BJ (cell line): ENCODE measurements at places on chromosomes 11 and 22. TPM values are rescaled to one million over a fixed set of nuclear protein-coding genes. Genes with fewer than 3 reads are reported as not detected.

GRCh38 chr11:117619661-117620060 is 177.4 kb downstream of the DSCAML1 start:
- no peak for DNase-seq

LRRC10B gene
- 0.02 TPM in 1 of 2 replicates, not detected in the other for polyA plus RNA-seq

DNA sequence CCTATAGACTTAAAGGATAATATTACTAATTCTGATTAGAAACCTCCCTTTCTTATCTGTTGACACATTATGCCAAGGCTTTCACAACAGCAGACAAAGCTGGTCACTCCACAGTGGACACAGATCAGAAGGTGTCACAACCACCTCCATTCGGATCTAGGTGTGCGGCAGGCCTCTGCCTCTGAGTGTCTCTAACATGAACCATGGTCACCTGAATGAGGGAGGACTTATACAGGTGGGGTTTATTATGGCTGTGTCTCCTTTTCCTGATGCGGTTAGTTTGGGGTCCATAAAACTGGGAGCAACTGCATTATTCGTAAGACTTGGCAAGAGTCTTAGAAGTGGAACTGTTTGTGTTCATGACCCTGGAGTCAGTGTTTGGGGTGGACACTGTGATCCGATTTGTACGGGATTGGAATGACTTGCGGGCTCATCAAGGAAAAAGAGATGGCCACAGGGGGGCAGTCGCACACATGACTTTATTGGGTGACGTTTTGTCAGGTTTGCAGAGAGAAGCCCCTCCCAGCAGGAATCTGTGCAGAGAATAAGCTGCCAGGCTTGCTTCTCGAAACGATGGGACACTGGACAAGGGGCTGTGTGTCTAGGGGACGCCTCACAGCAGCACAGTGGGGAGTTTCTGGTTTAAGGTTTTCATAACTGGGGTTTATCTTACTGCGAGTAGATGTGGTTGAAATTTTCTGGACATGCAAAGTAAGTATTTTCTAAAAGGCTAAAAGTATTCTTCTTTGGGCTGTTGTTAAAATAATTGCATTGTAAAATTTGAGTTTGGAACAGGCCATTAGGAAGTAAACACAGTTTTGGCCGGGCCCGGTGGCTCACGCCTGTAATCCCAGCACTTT is 90.6 kb downstream of the GAB4 start:
- no peak for DNase-seq

PI4KA gene
- 23.7 and 34.2 TPM in 2 replicates for polyA plus RNA-seq

MUC6 gene
- polyA plus RNA-seq: not detected in 2 replicates

CLDN5 gene
- polyA plus RNA-seq: 0.05 TPM in 1 of 2 replicates, not detected in the other

TOP3B gene
- 8.0 and 12.8 TPM in 2 replicates for polyA plus RNA-seq

GRCh38 chr11:118979434-118979833 is 7.9 kb downstream of the FOXR1 start:
- DNase-seq: no peak

DNA sequence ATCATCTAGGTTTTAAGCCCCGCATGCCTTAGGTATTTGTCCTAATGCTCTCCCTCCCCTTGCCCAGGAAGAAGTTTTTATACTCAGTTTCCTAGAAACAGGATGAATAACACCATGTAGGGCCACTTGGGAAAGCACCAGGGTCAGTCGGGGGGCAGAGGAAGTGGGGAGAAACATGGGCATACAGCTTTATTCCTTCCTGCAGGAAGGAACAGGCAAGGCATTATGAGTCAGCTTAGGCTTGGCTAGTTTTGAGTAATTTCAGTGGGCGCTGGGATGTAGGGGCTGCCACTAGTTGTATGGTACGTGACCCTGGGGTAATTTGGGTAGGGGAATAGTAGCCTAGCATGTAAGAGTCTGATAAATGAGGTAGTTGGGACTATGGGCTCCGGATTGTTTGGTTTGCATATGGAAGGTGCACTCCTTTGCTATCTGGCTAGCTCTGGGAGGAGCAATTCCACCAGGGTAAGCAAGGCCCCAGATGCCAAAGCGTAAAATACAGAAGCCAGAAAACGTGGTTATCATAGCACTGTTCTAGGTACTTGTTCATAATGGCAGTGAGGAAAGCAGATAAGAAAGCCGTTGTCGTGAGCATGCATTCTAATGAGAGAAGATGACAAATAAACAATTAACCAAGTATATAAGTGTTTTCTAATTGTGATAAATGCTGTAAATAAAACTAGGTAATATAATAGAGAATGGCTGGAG is 24.8 kb downstream of the ACER3 start:
- DNase-seq: no peak

DNA sequence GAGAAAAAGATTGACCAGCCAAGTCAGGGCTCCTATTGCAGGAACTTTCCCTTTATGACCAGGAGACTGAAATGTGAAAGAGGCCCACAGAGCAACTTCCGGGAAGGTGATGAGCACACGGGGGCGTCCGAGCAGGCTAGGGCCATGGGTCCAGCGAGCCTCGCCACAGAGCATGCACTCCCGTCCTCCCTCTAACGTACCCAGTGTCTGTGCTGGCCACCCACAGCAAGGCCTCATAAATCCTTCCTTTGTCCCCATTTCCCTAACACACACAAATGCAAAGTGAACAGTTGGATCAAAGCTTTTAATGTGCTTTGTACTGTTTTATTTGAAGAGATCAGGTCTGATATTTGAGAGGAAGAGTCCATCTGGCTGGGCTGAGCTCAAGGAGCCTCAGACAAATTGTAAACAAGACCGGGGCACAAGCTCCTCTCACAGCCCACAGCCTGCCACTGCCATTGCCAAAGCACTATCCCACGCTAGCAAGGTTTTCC is 44.3 kb downstream of the BLID start:
- no peak for DNase-seq

- no peak for DNase-seq
These were observed 19.0 kb upstream of the LMO1 start for GRCh38 chr11:8282631-8283030.

STX5 gene
- 61.5 and 76.6 TPM in 2 replicates for polyA plus RNA-seq

- no peak for DNase-seq
These were observed 150.8 kb upstream of the C11orf58 start for GRCh38 chr11:16587670-16588069.

DNA sequence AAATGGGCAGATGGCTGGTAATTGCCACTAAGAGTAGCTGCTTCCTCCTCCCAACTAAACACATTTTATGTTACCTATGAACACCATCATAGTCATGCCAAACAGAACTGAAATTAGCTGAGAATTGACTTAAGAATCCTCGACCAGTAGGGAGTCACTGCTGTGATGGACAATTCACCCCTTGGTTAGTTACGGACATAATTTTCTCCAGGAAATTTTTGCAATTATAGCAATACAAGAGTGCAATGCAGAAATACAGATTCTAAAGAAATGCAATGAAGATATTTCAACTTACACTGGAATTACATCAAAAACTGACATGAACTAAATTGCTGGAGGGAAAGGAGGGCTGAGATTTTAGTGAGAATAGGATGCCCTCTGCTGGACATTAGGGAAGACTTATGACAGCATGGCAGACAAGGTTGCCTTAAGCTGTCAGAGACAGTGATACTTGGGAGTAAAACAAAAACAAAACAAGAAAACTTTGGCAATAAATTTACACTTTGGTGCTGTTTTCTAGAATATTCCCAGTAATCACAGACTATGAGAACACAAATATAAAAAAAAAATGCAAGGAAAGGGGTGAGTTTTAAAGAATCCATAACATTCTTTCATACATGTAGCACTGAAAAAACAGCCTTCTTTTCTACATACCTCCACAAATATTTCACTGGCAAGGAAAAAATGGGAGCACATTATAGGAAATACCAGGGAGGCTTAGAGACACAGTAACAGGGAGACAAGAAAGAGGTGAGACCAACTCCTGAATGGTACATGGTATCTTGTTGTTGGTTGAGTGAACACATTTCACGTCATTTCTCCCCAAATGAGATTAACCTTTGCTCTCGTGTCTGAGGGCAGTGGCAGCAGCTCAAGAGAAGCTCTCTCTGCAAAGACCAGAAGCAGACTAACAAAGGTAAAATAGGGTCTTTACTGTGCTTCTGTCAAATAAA is 11.2 kb upstream of the PPP2R1B start:
- DNase-seq: no peak

DNA sequence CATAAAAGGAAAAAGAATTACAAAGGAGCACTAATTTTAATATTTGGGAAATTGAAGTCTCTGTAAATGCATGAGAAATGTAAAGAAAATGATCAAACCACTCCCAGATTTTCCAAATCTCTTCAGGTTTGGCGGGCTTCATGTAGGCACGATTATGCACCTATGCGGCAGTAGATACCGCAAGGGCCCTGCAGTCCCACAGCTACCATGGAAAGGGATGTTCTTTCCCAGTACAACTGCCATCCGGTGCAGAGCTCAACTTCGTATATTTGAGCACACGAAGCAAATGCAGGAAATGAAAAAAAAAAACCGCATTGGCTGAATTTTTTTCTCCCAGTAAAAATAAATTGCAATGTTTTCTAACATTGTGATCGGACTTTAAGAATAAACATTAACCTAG is 1.4 kb downstream of the SLC17A6 start:
- no peak for DNase-seq

- DNase-seq: no peak
These were observed 89.9 kb upstream of the LDLRAD3 start for GRCh38 chr11:35853971-35854370.

OR10D3 gene
- polyA plus RNA-seq: not detected in 2 replicates

DNA sequence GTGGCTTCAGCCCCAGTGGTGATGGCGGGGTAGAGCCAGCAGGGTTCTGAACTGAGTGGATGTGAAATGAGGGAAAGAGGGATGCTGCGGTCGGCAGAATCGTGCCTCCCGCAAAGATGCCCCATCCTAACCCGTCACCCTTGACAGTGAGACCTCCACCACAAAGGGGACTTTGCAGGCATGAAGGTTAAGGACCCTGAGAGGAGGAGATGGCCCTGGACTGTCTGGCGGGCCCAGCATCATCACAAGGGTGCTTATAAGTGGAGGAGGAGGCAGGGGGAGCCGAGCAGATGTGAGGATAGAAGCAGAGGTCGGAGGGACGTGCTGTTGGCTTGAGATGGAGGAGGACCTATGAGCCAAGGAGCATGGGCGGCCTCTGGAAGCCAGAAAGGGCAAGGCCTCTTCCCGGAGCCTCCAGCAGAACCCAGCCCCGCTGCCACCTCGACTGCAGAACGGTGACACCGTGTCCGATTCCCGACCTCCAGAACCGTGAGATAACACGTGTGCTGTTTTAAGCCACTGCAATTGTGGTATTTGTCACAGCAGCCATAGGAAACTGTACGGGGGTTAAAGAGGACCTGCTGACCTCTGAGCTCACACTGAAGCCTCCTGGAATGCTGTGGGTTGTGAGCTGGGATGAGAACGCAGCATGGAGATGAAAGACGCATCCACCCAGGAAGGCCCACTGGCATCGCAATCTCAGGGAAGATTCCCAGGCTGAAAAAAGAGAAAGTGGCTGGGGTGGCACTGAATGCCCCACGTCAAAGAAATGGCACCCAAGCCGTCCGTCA is 10.9 kb downstream of the LINC01488 start:
- no peak for DNase-seq

GRCh38 chr11:11000579-11001283 is 142.9 kb upstream of the ZBED5 start:
- DNase-seq: no peak

TMEM151A gene
- polyA plus RNA-seq: 0.15 TPM in 1 of 2 replicates, not detected in the other

DNA sequence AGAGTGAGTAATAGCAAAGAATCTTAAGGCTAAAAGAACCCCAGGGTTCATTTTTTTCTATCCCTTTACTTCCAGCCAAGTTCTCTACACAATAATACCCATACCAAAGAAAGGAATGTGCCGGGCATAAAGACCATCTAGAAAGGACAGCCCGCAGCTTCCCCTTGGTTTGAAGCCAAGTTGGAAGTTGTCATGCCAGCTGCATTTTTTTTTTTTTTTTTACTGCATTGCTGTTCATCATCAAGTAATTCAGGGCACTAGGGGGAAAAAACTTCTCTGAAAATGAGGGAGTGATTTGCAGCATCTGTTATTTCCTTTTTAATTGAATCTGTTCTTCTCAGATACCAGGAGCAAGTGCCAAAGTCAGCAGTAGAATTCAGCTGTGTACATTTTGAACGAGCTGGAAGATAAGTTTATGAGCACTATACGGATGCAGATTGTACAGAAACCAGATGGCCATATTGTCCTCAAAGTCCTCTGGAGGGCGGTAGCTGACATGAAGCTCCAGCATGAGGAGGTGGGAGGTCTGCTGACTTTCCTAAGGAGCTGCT is 56.4 kb downstream of the UBASH3B start:
- no peak for DNase-seq

GRCh38 chr11:19739872-19740271 is 27.2 kb downstream of the NAV2 start:
- no peak for DNase-seq

ART5 gene
- 0.28 and 0.38 TPM in 2 replicates for polyA plus RNA-seq

- DNase-seq: no peak
These were observed 28.3 kb upstream of the IGSF22 start for GRCh38 chr11:18754308-18754707.

DNA sequence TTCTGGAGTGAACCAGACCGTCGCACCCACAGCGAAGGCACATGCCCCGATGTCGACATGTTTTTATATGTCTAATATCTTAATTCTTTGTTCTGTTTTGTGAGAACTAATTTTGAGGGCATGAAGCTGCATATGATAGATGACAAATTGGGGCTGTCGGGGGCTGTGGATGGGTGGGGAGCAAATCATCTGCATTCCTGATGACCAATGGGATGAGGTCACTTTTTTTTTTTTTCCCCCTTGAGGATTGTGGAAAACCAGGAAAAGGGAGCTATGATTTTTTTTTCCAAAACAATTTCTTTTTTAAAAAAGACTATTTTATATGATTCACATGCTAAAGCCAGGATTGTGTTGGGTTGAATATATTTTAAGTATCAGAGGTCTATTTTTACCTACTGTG is 49.2 kb upstream of the OR4B1 start:
- no peak for DNase-seq

DNA sequence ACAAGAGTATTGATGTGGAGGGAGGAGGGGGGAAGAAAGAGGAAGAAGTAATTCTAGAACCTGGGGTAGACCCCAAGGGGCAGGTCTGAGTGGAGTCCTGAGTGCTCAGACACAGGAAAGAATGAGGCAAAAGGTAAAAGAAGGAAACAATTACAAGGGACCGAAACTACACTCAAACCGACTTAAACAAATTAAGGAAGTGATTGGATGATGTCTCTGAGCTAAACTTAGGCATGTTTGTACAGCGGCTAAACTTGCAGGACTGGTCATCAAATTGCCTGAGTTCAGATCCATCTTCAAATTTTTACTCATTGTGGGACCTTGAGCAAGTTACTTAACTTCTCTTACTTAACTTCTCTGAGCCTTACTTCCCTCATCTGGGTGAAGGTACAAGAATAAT is 86.3 kb upstream of the LRRC55 start:
- no peak for DNase-seq

DNA sequence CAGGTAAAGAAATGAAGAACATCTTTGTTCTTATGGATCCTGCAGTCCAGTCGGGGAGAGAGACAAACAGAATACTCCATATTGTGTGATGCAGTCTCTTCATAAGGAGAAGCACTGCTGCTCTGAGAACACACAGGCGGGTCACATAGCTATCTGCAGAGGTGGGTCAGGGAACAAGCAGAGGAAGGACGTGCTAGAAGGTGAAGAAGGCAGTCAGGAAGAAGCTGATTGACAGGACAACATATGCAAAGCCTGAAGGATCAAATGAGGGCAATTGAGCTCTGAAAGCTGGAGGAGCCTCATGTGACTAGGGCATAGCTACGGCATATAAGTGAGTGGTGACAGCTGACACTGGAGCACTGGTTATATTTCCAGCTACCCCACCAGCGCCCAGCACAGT is 122.5 kb downstream of the OPCML start:
- DNase-seq: no peak
